ENCODE measurements at places on chromosomes 6 and 20.

GRCh38 chr6:102398788-102399390 lies 1005.4 kb downstream of the GRIK2 start:
- no peak for DNase-seq

GRCh38 chr6:71349976-71350615 lies 61.5 kb downstream of the OGFRL1 start:
- peak; percentile 4 for DNase-seq

- no peak for DNase-seq
These were observed 7.6 kb upstream of the FAM110A start for GRCh38 chr20:825710-826421.

GRCh38 chr6:37779111-37779800 lies 40.3 kb upstream of the ZFAND3 start:
- DNase-seq: no peak

GRCh38 chr6:119044255-119044654 lies 34.2 kb downstream of the FAM184A start:
- DNase-seq: no peak

- no peak for DNase-seq
These were observed 8.5 kb upstream of the PDYN start for GRCh38 chr20:2002365-2002764.

GRCh38 chr20:56289652-56290051 lies 41.1 kb downstream of the MC3R start:
- DNase-seq: no peak

DNA sequence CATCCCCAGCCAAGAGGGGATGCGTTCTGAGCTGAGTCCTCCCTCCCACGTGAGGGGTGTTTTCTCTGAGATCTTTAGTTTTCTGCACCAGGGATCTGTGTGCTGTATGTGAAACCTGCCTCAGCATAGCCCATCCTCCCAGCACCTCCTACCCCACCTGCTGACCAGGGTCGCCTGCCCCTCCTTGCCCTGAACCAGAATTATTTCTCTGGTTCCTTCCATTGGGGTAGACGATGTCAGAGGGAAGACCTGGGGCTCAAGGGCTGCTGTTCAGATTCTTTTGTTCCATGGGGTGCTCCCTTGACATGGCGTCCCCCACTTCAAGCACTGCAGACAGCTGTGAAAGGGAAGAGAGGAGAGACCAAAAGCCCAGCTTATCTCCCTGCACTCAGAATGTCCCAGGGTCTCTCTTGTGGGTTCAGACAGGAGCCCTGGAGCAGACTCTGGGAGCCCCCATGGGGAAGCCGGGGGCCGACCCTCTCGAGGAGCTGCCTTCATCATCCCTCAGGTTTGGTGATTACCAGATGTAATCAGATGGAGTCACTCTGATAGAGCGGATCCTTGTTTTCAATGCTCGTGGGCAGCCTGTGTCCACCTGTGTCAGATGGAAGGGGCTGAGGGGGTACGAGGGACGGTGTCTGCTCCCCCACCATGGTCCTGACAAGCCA lies 74.3 kb downstream of the ERMARD start:
- DNase-seq: no peak

DNA sequence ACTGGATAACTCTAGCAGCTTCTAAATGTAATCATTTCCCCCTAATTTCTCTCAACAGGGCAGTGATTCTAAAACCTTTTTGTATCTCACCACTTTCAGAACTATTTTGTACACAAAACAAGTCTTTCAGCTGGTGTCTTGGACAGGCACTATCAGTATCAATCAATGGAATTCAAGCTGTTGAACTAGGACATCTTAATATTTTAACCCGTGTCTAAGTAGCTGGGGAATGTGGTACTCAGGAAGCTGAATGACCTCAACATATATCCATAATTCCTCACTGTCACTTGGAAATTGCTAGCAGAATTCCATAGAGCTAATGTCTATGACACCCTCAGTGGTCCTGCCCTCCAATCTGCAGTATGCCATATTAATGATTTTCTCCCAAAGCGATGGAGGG lies 24.5 kb downstream of the ADAT2 start:
- no peak for DNase-seq

- no peak for DNase-seq
These were observed 5.0 kb downstream of the BRD2 start for GRCh38 chr6:32973144-32974015.

- DNase-seq: no peak
These were observed 254.7 kb downstream of the NFATC2 start for GRCh38 chr20:51287628-51288413.

DNA sequence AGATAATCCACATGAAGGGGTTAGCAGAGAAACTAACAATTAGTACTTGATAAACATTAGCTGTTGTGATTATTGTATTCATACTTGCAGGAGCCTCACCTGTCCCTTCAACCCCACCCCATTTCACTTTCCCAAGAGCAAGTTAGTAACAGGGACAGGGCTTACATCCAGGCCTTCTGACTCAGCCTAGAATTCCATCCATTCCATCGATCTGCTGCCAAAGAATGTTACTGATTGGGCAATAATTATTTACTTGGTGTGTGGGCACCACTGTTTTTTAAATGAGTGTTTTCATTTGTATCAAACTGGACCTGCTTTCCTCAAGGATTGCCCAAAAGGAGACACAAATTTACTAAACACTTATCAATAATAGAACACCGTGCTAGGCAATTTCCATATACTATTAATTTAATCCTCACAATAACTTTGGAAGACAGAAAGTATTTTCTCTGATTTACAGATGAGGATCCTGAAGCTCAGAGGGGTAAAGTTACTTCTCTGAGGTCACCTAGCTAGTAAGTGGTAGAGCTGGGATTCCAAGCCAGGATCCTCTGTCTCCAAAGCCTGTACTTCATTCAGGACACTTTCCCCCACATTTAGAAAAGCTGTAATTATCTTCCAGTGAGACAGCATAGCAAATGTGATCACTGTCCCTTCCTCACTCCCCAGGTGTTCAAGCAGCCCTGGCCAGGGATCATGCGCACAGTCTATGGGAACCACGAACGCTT lies 32.8 kb downstream of the GSS start:
- DNase-seq: no peak

DNA sequence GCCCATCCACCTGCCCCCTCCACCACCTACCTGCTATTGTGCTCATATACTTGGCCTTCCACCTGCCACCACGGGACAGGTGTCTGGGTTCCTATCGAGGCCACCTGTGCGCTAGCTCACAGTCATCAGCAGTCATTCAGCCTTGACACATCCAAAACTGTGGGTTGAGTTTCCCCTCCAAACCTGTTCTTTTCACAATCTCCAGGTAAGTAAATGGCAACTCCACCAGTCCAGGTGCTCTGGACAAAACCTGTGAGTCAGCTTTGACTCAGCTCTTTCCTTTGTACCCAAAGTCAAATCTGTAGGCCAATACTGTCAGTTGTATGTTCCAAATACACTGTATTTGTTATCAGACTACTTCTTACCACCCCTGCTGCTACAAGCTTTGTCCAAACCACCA lies 52.6 kb downstream of the SPTLC3 start:
- no peak for DNase-seq

DNA sequence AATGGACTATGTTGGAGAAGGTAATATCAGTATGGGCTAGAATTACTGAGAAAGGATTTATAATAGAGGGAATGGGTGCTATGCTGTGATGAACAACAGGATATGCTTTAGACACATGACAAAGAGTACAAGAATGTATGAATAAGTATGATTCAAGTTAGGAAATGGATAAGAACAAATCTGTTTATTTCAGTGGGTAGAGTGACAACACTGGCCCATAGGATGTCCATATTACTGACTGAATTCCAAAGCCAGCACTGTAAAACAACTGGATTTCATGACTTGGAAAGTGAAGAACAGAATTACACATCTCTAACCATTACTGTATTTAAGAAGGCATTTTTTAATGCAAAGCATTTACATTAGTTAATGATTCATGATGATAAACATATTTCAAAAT lies 35.9 kb downstream of the EPM2A start:
- DNase-seq: no peak

DNA sequence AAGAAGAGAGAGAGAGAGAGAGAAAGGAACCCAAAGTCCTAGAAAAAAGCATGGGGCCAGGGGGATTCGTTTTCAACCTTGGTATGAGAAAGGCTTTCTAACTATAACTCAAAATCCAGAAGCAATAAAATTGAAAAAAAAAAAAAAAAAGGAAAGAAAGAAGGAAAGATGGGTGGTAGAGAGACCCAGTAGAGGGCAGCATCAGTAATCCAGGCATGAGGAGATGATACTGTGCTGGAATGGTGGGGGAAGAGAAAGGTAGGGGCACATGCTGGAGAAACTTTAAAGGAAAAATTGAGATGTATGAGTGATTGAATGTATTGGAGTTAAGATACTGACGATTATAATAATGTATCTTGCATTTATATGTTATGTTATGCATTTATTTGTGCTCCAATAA lies 1040.7 kb upstream of the FLRT3 start:
- DNase-seq: no peak

Measured in nucleus accumbens (tissue), 56 donors.